ENCODE measurements at places on chromosomes 6 and 20.

GRCh38 chr6:137923866-137924653, 57.0 kb downstream of the TNFAIP3 start:
- DNase-seq = no peak

- no peak for DNase-seq
Observed at GRCh38 chr6:51494342-51494741, 593.1 kb downstream of the PKHD1 start.

GRCh38 chr20:9660236-9660868, 146.0 kb downstream of the LAMP5 start:
- DNase-seq = no peak

GRCh38 chr20:57038608-57039440, 227.6 kb downstream of the BMP7 start:
- no peak for DNase-seq

DNA sequence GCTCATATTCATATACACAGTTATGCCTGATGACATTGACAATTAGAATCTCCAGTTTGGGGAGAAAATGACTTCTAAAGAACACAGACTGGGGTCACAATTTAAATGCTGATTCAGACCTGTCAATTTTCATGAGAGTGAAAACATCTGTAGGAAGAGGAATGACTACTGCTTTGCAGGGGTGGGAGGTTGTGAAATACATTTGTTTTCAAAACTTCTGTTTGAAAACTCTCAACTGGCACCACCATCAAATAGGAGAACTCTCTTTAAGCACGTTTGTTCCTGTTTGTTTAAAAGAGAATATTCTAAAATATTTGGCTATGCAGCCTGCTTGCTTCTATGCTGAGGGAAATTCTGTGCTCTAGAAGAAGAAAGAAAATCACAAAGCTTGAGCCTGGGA, 50.8 kb upstream of the ADGRF5 start:
- DNase-seq = no peak

- DNase-seq = no peak
Observed at GRCh38 chr20:54227241-54227640, 19.4 kb downstream of the PFDN4 start.

- no peak for DNase-seq
Observed at GRCh38 chr6:160519603-160520042, 144.5 kb downstream of the LPA start.

DNA sequence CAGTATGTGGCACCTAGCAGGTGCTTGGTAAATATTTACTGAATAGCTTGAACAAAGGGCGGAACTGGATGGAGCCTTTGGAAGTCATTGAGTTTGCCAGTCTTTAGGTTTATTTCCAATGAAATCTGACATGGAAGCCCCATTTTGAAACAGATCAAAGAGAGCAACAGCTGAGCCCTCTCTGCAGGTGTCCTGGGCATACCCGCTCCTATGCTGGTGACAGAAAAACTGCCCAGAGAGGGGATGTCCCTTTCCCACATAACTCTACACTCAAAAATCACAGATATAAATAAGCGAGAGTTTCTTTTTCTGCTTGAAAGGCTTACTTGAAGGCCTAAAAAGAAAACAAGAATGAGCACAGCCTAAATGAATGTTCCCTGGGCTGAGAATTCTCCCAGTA, 53.0 kb upstream of the RALY start:
- no peak for DNase-seq

GRCh38 chr20:57210054-57210910, 56.2 kb downstream of the BMP7 start:
- DNase-seq = no peak

DNA sequence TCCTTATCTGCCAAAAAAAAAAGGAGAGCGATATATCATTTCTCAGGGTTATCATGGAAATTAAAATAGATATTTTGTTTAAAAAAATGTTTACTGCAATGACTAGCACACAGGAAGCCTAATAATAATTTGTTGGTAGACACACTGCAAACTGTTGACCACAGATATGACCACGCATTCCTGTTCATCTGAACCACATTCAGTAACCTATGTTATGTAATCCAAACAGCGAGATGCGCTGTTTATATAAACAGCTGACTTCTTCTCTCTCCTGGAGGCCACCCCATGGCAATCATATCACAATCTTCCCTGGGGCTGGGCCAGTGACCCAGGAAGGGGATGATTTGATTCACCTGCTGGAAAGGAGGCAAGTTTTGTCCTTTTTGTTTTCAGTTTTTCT, 129.3 kb upstream of the UST start:
- DNase-seq = no peak

- no peak for DNase-seq
Observed at GRCh38 chr6:14010275-14010674, 85.5 kb downstream of the RNF182 start.

GRCh38 chr6:87574237-87574804, 15.5 kb downstream of the RARS2 start:
- no peak for DNase-seq

DNA sequence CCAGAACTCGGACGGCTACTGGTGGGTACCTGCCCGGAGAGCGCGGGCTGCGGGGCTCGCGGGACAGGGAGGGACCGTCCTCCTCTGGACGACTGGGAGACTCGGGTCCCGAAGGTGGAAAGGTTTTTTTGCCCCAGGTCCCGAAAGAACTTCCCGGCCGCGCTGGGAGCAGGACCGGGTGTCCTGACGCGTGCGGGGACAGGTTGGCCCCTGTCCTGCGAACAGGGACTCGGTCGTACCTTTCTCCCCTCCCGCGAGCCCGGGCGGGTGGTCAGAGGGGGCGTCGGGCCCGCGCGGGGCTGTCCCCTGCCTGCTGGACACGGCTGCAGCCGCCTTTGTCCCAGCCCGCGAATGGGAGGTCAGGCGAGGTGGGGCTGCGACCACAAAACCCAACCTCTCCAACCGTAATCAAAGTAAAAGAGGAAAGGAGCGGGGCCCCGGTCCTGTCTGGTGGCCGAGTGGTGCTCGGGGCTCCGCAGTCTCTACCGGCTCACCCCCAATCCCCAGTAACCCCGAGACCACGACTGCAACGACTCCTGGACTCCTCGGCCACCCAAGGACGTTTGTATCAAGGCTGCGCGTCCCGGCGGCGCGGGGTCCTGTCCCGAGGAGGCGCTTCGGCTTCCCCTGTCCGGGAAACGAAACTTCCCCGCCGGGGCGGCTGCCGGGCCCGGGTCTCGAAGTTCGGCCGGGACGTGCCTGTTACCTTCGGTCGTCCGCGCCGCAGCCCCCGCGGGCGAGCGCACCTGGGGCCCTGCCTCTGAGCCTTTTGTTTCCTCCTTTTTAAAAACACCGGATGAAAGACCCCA, 798 bp downstream of the DSP start:
- DNase-seq = peak; percentile 10

DNA sequence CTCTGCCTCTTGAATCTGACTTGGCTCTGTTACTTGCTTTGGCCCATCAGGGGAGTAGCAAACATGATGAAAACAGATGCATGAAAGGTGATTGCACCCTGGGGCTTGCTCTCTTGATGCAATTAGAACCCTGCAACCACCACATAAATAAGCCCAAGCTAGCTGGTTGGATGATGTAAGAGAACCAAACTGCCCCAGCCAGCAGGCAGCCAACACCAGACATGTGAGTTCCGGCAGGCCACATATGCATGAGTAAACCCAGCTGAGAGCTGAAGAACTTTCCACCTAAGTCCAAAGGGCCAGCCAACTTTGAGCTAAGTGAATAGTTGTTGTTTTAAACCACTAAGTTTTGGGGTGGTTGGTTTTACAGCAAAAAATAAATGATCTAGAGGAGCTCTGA, 268.4 kb downstream of the FARS2 start:
- DNase-seq = no peak
